ENCODE measurements at places on chromosomes 1 and 21. TPM values are rescaled to one million over a fixed set of nuclear protein-coding genes. Genes with fewer than 3 reads are reported as not detected.
A peak's percentile ranks its signal among the peaks of the same experiment; 100 is the strongest.

- no peak overlapping the region for H3K27ac ChIP-seq
- H3K36me3 ChIP-seq: no peaks in the 10 kb centered on the region
- H3K4me3 ChIP-seq: no peak overlapping the region
- no peaks in the 10 kb centered on the region for H3K4me1 ChIP-seq
These were observed 216.0 kb downstream of the DYRK1A start for GRCh38 chr21:37582590-37582989.

- peaks cover 38% of the 10 kb centered on the region for H3K4me1 ChIP-seq
- no peak overlapping the region for H3K27ac ChIP-seq
- no peaks in the 10 kb centered on the region for H3K36me3 ChIP-seq
- no peak for DNase-seq
- H3K27me3 ChIP-seq: peaks cover 40% of the 10 kb centered on the region
These were observed 71.4 kb upstream of the CLDN14 start for GRCh38 chr21:36551321-36551720.

GRCh38 chr1:199404191-199404590 lies 623.3 kb upstream of the NR5A2 start:
- H3K27me3 ChIP-seq: no peaks in the 10 kb centered on the region
- H3K4me3 ChIP-seq: no peak overlapping the region
- no peaks in the 10 kb centered on the region for H3K36me3 ChIP-seq
- no peaks in the 10 kb centered on the region for H3K4me1 ChIP-seq
- no peak overlapping the region for H3K27ac ChIP-seq
- DNase-seq: no peak

DNA sequence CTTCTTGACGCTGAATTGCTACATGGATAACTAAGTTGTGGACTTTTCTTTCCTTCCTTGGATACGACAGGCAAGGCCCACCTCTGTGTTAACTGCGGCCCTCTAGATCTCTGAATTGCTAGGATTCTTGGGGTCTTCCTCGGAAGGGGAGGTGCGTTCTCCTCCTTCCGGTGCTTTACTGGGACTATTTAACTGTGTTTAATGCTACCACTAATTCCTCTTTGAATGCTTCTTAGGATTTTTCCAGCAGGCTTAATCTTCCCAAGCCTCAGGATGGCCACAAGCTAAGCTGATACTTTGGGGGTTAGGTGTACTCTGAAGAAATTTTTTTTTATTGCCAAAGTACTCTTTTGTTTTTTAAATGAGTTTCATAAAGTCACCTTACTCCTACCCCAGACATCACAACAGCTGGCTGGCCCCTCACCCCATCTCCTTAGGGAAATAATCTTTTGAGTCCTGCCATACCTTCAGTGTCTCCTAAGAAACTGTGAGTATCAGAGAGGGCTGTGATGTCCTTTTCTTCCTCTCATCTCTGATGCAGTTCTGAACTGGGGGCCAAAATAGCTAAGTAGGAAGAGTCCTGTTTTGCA lies 21.4 kb downstream of the KIRREL1 start:
- DNase-seq: no peak
- H3K4me1 ChIP-seq: peaks cover 90% of the 10 kb centered on the region
- no peaks in the 10 kb centered on the region for H3K27me3 ChIP-seq
- no peaks in the 10 kb centered on the region for H3K36me3 ChIP-seq
- no peak overlapping the region for H3K27ac ChIP-seq

DNA sequence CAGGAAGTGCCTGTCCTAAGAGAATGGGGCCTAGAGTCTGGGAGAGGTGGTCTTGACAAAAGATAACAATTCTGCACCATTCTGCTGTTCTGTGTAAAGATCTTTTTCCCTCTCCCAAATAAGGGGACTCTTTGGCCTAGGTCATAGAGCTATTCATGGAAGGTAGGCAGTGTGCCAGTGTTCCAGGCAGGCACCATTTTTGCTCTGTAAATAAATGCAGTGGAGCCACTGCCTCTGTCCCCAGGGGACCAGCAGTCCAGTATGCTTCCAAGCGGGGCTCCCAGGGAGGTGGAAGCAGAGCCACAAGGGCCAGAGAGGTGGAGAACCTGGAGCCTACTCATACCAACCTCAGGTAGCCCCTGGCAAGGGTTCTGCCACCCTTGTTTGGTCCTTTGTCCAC lies 25.9 kb downstream of the KCNA2 start:
- no peaks in the 10 kb centered on the region for H3K4me1 ChIP-seq
- no peak overlapping the region for H3K27ac ChIP-seq
- peak; percentile 43 for DNase-seq
- H3K36me3 ChIP-seq: no peaks in the 10 kb centered on the region
- no peak overlapping the region for H3K4me3 ChIP-seq
- peaks cover 30% of the 10 kb centered on the region for H3K27me3 ChIP-seq

DNA sequence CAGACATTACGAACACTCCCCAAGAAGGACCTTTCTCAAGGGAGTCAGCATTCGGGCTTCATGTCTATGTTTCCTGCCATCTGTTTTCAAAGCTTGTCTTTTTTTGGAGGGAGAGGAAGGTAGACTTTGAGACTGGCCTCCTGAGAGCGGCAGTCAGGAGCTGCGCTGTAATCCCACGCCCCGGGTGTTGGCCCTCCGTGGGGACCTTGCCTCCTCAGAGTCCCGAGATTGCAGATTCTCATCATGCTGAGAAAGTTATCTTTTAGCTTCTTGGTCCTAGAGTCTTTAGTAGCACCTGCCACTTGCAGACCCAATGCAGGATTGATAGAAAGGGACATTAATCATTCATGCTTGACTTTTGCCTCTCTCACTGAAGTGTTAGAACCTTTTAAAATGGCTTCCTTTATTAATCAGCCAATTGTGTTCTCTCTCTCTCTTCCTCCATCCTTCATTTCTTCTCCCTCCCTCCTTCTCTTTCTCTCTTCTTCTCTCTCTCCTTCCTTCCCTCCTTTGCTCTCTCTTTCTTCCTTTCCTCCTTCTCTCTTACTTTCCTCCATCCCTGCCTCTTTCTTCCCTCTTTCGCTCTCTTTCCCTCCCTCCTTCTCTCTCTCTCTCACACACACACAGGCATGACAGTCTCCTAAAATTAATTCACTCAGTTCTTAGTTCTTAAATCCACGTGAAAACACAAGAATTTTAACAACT lies 25.2 kb upstream of the GNPAT start:
- H3K27ac ChIP-seq: no peak overlapping the region
- peaks cover 5% of the 10 kb centered on the region for H3K4me1 ChIP-seq
- no peaks in the 10 kb centered on the region for H3K36me3 ChIP-seq
- peaks cover 26% of the 10 kb centered on the region for H3K27me3 ChIP-seq
- DNase-seq: no peak

Gene AMY2A
- not detected for total RNA-seq

DNA sequence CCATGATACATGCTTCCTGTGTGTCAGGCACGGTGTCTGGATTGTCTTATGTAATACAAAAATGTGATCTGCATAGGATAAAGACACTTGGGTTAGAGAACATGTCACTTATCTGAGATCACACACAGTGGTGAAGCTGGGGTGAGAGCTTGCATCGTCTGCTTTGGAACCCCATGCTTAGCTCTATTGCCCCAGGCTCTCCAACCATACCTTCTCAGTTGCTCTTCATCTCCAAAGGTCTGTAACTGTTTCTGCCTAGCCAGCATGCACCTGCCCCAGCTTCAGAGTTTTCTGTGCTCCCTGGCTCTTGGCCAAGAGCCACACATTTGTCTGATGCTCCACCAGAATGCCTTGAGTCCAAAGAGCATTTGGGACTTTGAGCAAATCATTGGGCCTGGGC lies 93.9 kb upstream of the COG2 start:
- H3K4me3 ChIP-seq: no peak overlapping the region
- H3K27ac ChIP-seq: no peak overlapping the region
- H3K4me1 ChIP-seq: no peaks in the 10 kb centered on the region
- H3K36me3 ChIP-seq: no peaks in the 10 kb centered on the region
- no peak for DNase-seq

GRCh38 chr1:200890818-200891773 lies 3.6 kb upstream of the INAVA start:
- H3K36me3 ChIP-seq: no peaks in the 10 kb centered on the region
- DNase-seq: peak; percentile 77
- peak overlapping the region; percentile 98 for H3K4me3 ChIP-seq

GRCh38 chr1:176786274-176786673 lies 323.3 kb downstream of the PAPPA2 start:
- H3K4me3 ChIP-seq: no peak overlapping the region
- no peak for DNase-seq
- peaks cover 5% of the 10 kb centered on the region for H3K27me3 ChIP-seq

- H3K27me3 ChIP-seq: no peaks in the 10 kb centered on the region
- H3K4me1 ChIP-seq: no peaks in the 10 kb centered on the region
- no peak overlapping the region for H3K27ac ChIP-seq
- H3K4me3 ChIP-seq: no peak overlapping the region
These were observed 88.9 kb upstream of the COL11A1 start for GRCh38 chr1:103197216-103197615.

Gene TTC24
- total RNA-seq: not detected
